A549 treated with dexamethasone at 1 μM for 4 hours (cell line): ENCODE measurements at places on chromosomes 7 and 10. TPM values are rescaled to one million over a fixed set of nuclear protein-coding genes. Genes with fewer than 3 reads are reported as not detected.

The FFAR4 gene
- 0.06 to 0.13 TPM (median 0.09 TPM) in 5 replicates for total RNA-seq

The TET1 gene
- total RNA-seq = 0.49 to 0.82 TPM (median 0.71 TPM) in 5 replicates

The HUS1 gene
- total RNA-seq = 14.1 to 22.1 TPM (median 18.3 TPM) in 5 replicates

The CXCL12 gene
- total RNA-seq = 0.03 to 0.22 TPM (median 0.14 TPM) in 5 replicates

The GPR26 gene
- not detected in 5 replicates for total RNA-seq

The AKR1C2 gene
- 3,478 to 4,005 TPM (median 3,689 TPM) in 5 replicates for total RNA-seq

The PKD2L1 gene
- 0.11 to 0.38 TPM (median 0.19 TPM) in 5 replicates for total RNA-seq

The CALML3 gene
- 0.02 TPM in 1 of 5 replicates, not detected in the others for total RNA-seq

The CDC14C gene
- not detected in 5 replicates for total RNA-seq

The LLCFC1 gene
- total RNA-seq = not detected in 5 replicates

The LRRN3 gene
- 0.02 to 0.04 TPM in 2 of 5 replicates, not detected in the others for total RNA-seq
